Bronchial epithelial cell (primary cell): ENCODE measurements at places on chromosomes 1 and 21.

DNA sequence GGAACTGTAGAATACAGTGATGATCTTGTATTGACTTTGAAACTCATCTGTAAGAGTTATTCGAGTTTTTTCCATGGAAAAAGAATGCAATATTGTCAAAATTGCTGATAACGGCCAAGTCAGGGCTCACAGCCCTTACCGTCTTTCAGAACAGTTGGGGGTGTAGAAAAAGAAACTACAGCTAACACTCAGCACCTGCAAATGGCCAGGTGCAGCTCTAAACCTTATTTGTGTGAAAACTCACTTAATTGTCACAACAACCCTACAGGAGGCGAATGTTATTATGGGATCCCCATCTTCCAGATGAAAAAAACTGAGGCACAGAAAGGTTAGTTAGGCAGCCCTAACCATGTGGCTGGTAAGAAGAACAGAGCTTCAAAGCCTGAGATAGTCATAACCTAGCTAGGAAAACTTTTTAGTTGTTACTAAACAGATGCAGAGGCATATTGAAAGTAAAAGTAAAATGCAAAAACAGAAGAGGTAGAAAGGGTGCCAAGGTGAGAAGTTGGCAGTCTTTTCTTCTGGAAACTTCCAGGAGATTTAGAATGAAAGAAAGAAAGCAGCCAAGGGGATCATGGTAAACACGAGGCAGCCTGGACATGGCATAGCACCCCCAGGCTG, 76.4 kb downstream of the DSCAM start:
- no peak for DNase-seq

GRCh38 chr1:22137004-22137720, 5.7 kb downstream of the WNT4 start:
- peak; percentile 93 for DNase-seq

DNA sequence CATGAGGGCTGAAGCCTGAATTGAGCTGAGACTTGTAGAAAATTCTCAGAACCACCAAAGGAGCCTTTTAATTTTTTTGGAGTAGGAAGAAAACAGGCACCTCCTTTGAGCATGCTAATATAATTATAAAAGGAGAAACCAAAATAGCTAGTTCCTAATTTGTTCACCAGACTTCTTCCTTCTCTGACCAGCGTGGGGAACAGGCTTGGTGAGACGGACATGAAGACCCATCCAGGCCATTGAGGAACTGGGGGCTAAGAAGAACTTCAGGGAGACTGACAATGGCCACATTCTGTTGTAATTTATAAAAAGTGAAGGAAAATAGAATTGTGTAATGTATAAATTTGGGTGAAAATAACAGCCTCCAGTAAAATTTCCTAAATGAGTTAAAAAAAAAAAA, 62.6 kb downstream of the MAN1C1 start:
- no peak for DNase-seq

DNA sequence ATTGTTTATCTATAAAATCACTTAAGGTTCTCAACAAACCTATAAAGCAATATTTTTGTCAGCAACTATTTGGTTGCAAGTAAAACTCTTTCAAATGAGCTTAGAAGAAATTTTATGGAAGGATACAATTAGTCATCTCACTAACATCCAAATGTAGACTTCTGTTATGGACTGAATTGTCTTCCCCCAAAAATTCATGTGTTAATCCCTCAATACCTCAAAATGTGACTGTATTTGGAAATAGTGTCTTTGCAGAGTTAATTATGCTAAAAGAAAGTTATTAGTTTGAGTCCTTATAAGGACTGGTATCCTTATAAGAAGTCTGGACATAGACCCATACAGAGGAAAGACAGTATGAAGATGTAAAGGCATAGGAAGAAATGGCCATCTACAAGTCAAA, 357.8 kb upstream of the PRMT6 start:
- no peak for DNase-seq

GRCh38 chr1:191290441-191290840, 812.8 kb upstream of the BRINP3 start:
- no peak for DNase-seq

DNA sequence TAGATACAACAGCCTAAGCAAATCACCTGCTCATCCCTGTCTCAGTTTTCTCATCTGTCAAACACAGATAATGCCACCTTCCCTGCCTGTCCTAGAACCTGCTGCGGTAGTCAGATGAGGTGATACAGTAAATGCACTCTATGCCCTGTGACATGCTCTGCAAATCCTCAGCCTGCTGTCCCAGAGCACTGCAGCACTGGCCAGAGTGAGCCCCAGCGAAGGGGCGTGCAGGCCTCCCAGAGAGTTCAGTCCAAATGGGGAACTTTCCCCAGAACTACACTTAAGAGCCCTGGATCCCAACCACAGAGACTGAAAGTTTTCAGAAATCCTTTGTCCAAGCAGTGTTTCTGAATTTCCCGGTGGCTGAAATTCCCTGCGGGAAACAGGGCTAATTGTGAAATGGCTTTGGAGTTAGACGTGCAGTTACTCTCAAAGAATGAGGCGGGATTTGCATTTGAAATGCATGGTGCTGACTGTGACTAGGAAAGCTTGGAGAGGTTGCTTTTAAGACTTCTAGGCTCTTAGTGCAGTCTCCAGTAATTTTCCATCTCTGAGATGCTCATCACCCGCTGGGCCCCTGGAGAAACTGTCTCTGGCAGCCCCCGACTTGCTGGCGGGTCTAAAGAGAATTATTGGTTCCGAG, 206.5 kb upstream of the AJAP1 start:
- DNase-seq, result no peak

DNA sequence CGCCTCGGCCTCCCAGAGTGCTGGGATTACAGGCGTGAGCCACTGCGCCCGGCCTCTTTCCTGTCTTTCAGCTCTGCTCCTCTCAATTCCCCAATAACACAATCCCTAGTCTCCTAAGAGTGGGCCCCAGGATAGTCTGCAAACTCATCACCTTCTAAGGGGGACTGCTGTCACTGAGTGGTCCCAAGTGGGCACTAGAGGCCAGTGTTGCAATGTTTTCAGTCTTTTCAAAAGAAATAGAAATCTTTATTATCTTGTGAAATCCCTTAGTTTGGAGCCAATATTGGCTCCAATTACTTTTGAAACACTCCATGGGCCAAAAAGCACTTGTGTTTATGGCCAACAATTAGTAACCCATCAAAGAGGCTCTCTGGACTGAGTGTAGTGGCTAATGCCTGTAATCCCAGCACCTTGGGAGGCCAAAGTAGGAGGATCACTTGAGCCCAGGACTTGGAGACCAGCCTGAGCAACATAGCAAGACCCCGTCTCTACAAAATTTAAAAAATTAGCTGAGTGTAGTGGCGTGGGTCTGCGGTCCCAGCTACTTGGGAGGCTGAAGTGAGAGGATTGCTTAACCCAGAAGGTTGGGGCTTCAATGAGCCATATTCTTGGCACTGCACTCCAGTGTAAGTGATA, 28.6 kb upstream of the ZNF697 start:
- no peak for DNase-seq

DNA sequence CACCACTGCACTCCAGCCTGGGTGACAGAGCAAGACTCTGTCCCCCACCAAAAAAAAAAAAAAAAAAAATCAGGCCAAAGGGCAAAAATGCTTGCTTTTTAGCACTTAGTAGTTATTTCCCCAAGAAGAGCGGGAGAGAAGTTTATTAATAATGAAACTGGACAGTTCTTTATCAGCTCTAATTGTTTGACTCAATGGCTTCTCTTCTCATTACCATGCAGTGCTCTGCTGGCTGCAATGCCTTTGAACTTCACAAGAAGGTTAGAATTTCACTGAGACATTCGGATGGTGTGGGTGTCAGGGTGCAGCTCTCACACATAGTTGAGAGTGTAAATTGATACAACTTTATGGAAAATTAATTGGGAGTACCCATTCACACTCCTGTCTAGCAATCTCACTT, 63.7 kb downstream of the EDARADD start:
- DNase-seq, result no peak

DNA sequence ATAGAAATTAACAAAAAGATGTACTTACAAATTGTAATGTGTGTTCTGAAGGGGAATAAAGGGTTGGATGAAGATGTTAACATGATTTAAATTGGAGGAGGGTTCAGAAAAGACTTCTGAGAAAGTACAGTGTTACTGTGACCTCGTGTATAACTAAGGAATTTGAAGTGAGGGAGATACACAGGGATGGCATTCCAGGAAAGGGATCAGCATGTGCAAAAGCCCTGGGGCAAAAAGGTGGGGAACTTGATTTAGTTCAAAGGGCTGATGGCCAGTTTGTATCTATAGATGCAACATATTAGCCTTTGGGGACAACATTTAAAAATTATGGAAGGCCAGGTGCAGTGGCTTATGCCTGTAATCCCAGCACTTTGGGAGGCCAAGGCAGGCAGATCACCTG, 33.3 kb upstream of the DEGS1 start:
- no peak for DNase-seq

DNA sequence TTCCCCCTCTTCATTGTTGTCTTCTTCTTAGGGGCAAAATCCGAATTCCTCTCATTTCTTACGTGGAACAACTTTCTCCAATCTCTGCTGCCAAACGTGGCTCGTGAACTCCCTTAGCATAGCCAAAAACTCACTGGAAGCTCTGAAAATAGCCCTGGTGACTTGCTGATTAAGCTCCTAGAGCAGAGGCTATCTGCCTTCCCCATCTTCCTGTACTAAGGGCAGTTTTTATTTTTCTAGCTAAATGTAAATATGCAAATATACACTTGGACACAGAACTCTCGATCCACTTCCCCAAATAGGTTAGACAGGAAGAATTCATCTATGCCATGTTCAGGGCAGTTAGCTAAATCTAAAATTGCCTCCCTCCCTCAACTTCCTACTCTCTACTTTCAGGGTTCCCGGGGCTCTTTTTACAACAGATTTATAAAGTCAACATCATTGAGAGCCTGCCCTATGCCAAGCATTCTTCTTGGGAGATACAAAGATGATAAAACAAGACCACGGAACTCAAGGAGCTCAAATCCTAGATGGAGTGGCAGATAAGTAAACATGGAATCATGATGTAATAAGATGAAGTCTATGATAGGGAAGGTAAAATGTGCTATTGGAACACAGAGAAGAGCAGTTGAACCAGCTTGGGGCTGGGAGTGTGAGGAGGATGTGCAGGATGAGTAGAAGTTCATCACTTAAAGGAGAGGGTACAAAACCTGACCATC, 59.4 kb upstream of the FMOD start:
- no peak for DNase-seq

DNA sequence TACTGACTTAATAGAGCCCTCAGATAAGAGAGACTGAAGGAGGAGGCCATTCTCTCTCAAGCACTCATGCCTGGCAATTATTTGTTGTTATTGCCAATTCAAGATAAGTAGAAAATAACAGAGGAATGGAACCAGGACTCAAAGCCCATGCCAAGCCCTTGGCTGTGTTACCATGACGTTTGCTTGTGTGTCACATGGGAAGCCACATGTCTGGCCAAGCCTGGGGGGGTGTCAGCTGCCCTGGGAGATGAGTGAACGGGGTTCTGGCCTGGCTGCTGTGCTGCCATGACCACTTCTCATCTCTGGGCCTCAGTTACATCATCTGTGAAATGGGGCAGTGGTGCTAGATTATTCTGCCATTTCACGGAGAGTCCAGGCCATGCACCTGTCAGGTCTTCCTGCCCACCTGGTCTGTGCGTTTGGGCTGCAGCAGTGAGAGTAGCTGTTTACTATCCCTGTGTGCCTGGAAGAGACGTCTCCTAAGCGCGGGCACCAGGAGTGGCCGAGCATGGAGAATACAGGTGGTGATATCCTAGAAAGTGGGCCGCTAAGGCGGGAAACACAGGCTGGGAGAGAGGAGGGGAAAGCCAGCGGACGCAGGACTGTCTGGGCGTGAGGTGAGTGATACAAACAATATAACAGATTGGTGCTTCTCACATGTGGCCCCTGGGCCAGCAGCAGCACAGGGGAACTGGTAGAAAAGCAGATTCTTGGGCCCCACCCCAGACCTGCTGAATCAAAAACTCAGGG, 67.8 kb downstream of the MAN1C1 start:
- DNase-seq, result no peak

DNA sequence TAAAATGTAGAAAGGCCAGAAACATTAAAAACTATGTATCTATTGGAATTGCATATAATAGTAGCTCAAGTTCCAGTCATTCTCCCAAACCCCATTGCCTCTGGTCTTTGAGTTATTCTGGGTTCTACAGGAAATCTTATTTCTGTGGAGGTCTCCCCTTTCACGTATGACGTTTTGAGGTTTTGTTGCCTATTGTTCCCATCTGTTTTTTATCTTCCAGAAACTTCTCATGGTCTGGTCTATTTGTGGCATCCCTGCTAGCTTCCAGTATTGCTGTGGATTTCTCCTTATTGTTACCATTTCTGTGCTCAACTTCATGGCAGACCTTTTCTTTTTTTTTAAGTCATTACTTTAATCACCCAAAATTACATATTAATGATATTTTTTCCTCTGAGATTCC, 43.3 kb downstream of the DTL start:
- no peak for DNase-seq

- no peak for DNase-seq
Observed at GRCh38 chr1:184650177-184650866, 104.3 kb downstream of the EDEM3 start.

DNA sequence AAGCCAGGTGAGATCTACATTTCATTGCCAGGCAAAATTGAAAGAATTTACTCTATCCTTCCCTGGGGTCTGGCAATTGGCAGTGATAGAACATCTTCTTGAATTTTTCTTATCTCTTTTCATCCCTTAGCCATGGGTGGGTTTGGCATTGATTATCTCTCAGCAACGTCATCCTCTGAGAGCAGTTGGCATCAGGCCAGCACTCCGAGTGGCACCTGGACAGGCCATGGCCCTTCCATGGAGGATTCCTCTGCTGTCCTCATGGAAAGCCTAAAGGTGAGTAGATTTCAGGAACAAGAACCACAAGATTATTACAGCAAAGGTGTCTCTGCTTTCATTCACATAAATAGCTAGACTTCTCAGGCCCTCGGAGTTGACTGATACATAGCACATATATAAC, 39.3 kb downstream of the NCF2 start:
- no peak for DNase-seq
